ENCODE measurements at places on chromosomes 7 and 10. TPM values are rescaled to one million over a fixed set of nuclear protein-coding genes. Genes with fewer than 3 reads are reported as not detected.

DNA sequence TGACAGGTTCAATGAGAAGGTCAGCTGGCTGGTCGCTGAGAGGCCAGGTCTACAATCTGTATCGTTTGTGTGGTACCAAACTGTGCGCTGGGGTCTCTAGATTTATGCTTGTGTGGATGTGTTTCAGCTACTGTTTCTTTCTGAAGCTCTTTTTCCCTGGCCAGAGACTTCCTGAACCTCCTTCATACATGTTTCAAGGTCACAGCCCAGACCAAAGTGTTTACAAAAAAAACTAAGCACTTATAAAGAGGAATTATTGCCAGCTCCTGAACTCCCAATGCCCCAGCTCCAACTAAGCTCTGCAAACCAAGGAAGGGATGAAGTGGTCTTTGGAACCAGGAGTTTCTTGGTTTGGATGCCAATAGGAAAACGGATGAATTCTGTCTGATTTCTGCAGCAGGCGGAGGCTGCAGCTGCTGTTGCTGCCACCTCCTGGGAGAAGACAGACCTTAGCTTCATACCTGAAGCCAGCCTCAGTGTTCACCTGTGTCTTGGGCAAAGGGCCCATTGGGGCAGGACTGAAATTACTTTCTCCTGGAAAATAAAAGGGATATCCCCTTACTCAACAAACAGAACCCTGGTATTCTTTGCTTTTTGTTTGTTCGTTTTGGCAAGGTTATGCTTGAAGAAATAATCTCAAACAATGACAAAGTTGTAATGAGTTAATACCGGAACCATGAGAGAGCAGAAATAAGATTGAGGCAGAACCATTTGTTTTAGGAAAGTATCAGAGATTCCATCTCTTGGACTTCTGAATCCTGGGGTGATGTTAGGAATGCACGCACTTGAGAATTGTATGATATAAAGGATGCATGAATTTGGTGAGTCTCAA is 24.6 kb upstream of the MKLN1 start:
- ATAC-seq = no peak

The SLC26A3 gene
- total RNA-seq = 13.1 TPM

The CPED1 gene
- total RNA-seq = 35.1 TPM

GRCh38 chr10:5033061-5033778 is 29.6 kb upstream of the AKR1C2 start:
- ATAC-seq = peak; percentile 55

GRCh38 chr10:107028236-107028635 is 136.3 kb downstream of the SORCS1 start:
- no peak for ATAC-seq

GRCh38 chr7:122100021-122100420 is 44.0 kb downstream of the AASS start:
- no peak for ATAC-seq

- peak; percentile 48 for ATAC-seq
These were observed 381.8 kb upstream of the SORCS1 start for GRCh38 chr10:107546284-107546683.

The ANXA8 gene
- not detected for total RNA-seq

DNA sequence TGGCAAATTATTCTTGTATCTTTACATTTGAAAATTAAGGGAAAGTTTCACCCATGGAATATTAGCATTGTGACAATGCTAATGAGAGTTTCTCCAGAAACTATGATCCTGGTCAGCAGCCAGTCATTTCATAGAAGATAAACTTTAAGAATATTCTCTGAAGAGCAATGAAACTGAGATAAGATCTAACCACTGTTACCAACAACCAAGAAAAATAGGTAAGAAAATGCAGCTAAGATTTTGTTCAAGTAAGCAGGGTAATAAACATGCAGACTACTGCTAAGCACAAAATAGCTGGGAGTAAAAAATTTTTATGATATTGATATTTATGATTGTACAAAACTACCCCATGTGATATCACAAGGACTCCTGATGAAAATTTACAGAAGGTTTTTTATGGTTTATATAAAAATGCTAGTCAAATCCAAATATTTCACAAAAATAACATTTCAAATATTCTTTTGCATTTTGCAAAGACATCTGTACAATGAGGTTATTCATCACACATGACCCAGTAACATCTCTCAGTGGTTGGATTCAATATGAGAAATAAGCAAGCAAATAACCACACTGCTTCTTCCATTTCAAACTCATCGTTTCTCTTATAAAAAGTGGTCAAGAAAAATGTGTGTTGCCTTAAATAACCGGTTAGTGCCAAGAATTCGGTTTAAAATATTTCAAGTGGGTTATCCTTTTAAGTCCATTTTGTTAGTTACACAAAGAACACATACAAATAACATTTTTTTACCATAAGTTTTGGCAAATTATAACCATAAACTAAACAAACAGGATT is 251.6 kb downstream of the DIP2C start:
- no peak for ATAC-seq

DNA sequence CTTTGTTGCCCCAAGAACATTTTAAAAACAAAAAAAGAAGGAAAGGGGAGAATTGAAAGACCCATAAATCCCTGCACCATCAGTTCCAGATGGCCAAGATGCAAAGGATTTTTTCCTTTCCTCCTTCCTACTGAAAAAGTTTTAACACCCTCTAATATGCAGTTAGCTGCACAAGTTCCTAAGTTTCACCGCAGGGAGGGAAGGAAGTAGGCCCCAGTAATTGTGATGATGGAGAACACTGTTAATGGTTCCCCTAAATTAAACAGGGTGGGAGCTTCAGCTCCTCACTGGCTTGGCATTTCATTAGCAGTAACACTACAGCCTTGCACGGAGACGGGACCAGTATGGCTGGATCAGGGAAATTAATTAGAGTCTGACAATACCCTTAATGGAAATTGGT is 63.7 kb upstream of the PPIF start:
- ATAC-seq = no peak

DNA sequence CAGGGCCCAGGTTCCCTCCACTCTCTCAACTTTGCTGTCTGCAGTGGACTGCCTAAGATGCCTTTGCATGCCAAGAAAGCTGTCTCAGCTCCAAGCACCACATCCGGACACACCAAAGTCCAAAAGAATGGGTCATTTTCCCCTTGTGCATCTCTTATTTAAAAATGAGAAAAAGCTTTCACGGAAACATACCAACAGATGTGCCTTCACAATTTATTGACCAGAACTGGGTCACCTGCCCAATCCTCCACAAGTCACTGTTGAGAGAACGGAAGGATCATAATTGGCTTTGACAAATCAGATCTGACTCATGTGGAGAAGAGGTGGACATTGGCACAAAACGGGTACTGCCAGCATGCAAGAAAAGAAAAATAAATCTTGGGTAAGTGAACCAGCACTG is 258.3 kb downstream of the SNX13 start:
- ATAC-seq = no peak

DNA sequence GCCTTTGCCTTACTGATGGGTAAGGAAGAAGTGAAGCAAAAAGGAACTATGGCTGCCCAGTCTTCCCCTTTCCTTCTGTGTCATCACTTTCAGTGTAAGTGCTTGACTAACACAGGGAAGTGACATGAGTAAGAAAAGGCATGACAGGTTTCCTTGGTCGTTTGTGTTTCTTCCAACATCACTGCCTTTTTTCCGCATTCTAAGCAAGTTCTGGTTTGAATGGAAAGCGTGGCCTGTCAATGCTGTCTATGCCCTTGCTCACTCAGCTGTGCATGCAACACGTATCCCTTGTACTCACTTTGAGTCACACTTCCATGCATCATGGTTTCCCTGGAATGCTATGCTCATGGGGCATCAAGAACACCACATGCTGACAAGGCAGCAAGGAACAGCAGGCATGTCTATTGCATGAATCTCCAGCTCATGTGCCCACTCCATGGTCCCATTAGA is 111.8 kb downstream of the OAT start:
- ATAC-seq = peak; percentile 66

The ASL gene
- total RNA-seq = 10.5 TPM

GRCh38 chr10:62715383-62715782 is 89.1 kb upstream of the ADO start:
- no peak for ATAC-seq

DNA sequence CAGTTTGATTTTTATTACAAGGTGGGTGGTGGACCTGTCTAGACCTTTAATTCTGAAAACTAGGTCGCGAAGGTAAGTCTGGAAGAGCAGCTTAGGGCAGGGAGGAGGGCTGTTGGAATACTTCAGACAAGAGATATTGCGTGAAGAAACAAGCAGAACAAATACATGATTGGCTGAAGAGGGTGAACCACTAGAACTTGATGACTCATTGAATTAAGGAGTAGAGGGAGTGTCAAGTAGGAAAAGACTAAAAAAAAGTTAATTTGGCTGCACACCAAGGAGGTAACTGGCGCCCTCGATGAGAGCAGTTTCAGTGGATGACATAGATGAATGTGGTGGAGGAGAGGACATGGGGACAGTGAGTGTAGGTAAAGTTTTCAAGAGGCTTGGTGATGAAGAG is 41.3 kb downstream of the WNT2 start:
- ATAC-seq = no peak

The OPALIN gene
- not detected for total RNA-seq

GRCh38 chr7:152910545-152911225 is 151.1 kb downstream of the ACTR3B start:
- no peak for ATAC-seq

DNA sequence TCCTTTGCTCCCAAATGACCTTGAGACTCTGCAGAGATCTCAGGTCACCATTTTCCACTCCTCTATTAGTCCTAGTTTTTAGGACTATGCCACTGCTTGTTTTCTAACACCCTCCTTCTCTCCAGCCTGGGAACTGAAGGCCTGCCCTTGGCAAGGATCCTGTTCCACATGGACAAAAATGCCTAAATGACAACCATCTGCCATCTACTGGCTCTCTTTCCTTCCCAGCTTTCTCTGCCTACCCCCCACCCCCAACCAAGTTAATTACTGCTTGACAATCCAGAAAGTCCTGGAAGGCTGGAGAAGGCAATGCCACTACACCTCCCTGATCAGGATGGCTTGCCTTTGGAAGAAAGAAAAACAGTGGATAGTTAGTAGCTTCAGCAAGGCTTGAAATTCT is 44.8 kb upstream of the SP8 start:
- no peak for ATAC-seq

DNA sequence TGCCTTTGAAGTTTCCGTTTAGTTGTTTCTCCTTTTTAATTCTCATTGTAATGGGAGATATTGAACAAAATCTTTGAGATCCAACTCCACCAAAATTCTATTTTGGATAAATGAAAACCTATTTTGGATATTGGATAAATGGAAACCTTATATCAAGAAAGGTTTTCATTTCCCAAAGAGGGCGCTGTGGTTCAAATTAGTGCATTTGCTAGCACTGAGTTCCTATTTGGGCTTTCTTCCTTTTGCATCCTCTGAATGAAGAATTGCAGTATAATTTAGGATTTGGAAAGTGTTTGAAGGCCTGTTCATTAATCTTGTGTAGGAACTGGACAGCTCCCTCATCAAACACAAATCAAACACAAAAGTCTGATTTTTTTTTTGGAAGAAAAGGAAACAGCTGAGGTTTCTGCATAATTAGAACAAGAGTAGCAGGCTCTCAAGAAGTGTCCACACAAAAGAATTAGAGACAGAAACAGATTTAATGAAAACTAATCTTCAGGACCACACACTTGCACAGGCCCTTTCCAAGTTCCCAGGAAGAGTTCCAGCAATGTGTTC is 80.8 kb upstream of the KLF14 start:
- no peak for ATAC-seq

The CDCA7L gene
- 19.6 TPM for total RNA-seq

The AHR gene
- 67.6 TPM for total RNA-seq

The NAPEPLD gene
- total RNA-seq = 7.4 TPM

DNA sequence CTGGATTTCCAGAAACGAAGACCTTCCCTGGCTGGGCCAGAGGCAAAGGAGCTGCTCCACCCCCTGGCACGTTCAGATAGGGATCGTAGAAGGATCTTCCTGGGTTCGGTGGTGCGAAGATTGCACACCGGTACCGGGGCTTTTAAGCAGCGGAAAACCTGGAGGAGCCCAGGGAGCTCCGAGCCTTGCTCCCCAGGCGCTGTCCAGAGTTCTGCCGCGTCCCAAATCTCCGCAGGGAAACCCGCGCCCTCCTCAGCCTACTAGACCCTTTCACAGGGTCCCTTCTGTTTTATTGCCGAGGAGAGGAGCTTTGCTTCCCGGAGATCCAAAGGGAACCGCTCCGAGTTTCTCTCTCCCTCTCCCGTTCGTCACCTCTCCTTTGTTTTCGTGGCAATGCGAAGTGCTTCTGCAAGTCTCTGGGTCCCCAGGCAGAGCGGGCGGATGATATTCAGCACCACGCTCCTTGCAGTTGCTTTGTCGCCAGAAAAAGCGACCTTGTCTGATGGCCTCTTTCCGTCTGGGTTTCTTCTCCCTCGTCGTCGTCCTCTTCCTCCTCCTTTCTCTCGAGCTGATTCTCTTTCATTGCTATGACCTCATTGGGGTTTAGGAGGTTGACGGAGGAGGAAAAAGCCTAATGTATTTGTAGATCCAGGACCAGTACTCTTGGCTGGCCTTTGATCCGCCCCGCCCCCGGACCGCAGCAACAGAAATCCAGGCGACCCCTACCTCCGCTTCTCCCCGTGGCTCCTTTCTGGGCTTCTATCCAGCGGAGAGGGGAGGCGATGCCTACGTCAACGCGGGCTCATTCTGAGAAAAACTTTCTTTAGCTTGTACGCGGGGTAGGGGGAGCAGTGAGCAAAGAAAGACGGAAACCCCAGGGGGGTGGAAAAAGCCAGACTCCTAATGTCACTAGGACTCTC is at the start of gene TMEM196:
Gene TMEM196, minus strand, starts transcription at position 777 of the 920 bp plus-strand sequence. CDS start 921 bp downstream, outside the sequence.
- ATAC-seq = peak; percentile 46

DNA sequence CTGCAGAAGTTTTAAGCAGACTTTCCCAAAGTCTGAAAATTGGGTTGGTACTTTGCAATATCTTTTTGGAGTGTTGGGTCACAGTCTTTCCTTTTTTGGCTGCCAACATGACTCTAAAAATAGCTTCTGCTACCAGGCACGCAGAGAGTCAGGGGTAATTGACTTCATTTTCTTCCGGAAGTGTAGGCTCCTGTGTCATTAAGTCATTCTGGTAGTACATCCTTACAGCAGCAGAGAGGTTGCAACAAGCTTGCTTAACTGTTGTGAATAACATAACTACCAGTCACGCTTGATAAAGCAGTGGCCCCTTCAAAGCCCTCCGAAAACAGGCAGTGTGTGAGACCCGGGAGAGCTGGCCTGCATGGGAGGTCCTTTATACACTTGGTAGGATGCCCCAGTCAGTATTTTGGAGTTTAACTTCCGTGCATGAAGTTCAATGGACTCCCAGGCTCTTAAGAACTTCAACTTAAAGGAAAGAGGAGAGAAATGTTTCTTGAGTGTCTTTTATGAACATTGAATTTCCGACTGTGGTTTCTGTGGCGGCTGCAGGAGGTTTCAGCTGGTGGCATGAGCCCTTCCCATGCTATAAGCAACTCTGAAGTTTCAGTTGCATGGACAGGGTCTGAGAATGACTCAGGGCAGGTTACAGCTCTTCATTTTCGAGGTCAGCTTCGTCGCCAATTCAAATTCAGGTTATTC is 310.7 kb downstream of the GALNT17 start:
- no peak for ATAC-seq

DNA sequence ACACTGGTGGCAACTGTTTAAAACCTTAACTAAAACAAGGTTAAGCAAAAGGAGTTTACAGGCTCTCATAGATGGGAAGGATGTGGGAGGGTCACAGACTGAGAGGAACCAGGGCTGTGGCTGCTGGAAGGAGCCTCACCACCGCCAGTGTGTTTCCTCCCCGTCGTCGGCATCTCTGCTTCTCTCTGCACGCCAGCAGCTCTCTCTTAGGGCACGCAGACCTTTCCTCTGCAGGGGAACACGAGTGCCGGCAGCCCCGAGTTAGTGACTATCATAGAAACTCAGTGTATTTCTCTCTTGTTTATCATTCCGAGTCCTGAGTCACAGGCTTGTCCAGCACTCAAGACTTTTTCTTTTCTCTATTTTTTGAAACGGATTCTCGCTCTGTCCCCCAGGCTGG is 8.1 kb upstream of the SH2D4B start:
- no peak for ATAC-seq

- no peak for ATAC-seq
These were observed 7.3 kb upstream of the GRIFIN start for GRCh38 chr7:2483494-2483893.
